Neuronal stem cell (in vitro differentiated cells): ENCODE measurements at places on chromosomes 16 and 17.

DNA sequence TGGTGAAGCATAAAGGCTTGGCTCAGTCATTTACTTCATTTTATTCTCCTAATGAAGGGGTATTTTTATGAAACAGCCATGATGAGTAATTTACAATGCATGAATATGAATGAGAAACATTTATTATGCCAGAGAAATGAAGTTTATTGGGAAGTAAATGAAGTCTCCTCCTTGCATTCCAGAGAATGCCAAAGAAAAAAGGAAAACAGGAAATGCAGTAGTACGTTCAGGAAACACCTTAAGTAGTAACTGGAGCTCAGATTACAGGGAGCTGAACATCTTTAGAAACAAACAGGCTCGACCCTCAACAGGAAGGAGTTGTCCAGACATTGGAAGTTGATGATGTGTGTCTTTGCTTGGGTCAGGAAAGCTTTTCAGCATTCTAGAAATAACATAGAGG lies 4.6 kb downstream of the KRT34 start:
- H3K4me3 ChIP-seq = no peak overlapping the region
- DNase-seq = no peak
- no peaks in the 10 kb centered on the region for H3K36me3 ChIP-seq
- H3K27ac ChIP-seq = no peak overlapping the region

DNA sequence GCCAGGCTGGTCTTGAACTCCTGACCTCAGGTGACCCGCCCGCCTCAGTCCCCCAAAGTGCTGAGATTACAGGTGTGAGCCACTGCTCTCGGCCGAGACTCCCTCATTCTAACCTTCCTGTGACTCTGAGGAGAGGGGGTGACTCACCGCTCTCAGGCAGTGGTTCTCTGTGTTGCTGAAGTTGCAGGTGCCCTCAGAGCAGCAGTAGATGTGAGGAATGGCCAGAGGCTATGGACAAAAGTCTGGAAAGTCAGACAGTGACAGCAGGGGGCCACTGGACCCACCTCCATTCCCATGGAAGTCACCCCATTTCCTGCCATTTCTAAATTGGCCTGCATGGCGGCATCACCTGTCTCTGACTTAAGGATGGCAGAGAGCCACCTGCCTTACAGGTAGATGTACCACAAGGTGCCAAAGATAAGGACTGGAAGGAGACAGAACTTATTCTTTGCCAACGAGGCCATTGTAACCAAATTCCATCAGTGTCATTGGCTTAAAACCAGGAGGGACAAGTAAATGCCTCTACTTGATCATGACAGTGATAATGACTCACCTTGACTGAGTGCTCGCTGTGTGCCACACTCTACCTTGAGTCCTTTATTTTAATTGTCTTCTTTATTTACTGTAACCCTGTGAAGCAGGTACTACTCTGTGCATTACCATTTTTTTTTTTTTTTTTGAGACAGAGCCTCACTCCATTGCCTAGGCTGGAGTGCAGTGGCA lies 15.3 kb upstream of the CNOT1 start:
- DNase-seq = no peak
- H3K4me3 ChIP-seq = no peak overlapping the region
- no peaks in the 10 kb centered on the region for H3K4me1 ChIP-seq
- H3K27me3 ChIP-seq = no peaks in the 10 kb centered on the region

DNA sequence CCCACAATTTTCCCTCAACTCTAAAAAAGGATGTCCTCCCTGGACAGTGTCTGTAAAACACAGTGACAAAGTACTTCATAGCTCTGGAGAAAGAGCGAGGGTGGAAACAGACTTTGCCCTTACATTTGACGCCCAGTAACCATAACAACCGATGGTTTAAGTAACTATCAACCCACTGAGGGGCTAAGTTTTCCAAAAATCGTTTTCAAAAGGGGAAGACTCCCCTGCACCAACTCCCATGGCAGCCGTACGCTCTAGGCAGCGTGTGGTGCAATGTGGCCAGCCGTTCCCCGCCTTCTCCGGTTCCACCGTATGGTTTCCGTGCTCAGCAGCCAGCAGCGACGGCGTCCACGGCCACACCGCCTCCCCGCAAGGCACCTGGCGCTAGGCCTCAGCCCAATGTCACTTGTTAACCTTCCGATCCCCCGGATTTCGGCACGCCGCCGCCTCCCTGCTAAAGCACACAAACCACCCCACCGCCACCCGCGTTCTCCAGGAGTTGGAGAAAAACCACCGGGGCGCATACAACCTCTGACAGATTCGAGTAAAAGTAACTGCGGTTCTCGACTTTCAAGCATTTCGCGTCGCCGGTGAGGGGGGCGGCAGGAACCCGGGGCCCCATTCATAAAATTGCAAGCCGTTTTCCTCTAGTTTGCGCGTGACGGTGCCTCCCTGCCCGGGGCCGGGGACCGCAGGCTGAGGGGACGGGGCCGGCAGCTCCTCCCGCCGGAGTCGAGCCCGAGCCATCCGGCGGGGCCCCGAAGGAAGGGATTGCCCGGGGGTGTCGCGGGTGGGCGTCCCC lies 661 bp downstream of the TEX2 start:
- H3K27ac ChIP-seq = no peak overlapping the region
- DNase-seq = no peak
- no peaks in the 10 kb centered on the region for H3K27me3 ChIP-seq
- H3K4me1 ChIP-seq = peaks cover 26% of the 10 kb centered on the region

DNA sequence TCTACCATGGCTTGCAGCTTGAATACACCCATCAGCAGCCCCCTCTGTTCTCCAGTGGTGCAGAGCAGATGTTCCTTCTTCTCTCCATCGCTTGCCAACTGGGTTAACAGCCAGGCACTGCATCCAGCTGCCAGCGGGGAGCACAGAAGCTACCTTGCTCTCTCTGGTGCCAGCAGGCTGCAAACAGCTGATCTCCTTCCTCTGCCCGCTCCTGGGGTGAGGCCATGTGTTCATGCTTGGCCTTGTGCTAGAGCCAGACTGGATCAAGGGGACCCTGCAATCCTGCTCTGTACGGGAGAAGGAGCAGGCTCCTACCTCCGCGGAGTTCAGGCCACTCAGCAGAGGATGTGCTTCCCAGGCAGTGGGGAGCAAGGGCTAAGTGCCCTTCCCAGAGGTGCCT lies 24.1 kb upstream of the ENGASE start:
- peaks cover 13% of the 10 kb centered on the region for H3K4me1 ChIP-seq
- H3K27me3 ChIP-seq = no peaks in the 10 kb centered on the region
- H3K4me3 ChIP-seq = peak overlapping the region; percentile 23
- H3K36me3 ChIP-seq = peaks cover 4% of the 10 kb centered on the region
- H3K27ac ChIP-seq = no peak overlapping the region

DNA sequence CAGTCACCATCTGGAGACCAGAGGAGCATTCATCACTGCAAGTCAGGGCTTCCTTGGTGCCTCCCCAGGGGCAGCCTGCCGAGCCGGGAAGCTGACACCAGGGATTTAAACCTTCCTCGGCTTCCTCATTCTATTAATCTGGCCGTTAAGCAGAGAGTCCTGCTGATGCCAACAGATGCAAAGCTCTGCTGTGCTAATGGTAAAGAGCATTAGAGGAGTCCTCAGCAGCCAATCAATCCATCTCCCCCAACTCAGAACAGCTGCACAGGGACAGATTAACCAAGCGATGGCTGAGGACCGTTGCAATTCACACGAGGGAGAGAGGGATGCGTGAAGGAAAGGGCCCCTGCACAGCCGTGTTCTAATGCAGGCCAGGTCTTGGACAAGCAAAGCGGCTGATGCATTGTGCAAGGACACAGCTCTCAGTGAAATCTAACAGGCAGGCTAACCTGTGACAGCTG lies 116.6 kb downstream of the XYLT1 start:
- no peaks in the 10 kb centered on the region for H3K36me3 ChIP-seq
- H3K4me1 ChIP-seq = peaks cover 20% of the 10 kb centered on the region
- DNase-seq = no peak
- no peak overlapping the region for H3K27ac ChIP-seq
- H3K4me3 ChIP-seq = no peak overlapping the region

GRCh38 chr16:49491771-49492761 lies 118.5 kb downstream of the C16orf78 start:
- H3K4me3 ChIP-seq = no peak overlapping the region
- peaks cover 3% of the 10 kb centered on the region for H3K36me3 ChIP-seq
- DNase-seq = peak; percentile 62
- peak overlapping the region; percentile 31 for H3K27ac ChIP-seq
- H3K27me3 ChIP-seq = no peaks in the 10 kb centered on the region
- H3K4me1 ChIP-seq = no peaks in the 10 kb centered on the region

GRCh38 chr17:57284984-57285646 lies 28.8 kb downstream of the MSI2 start:
- peaks cover 52% of the 10 kb centered on the region for H3K36me3 ChIP-seq
- peak overlapping the region; percentile 39 for H3K27ac ChIP-seq
- H3K27me3 ChIP-seq = no peaks in the 10 kb centered on the region
- H3K4me3 ChIP-seq = no peak overlapping the region

GRCh38 chr17:38455288-38455915 lies 27.1 kb downstream of the ARHGAP23 start:
- H3K4me1 ChIP-seq = peaks cover 70% of the 10 kb centered on the region
- no peak for DNase-seq
- H3K27ac ChIP-seq = peak overlapping the region; percentile 25
- H3K4me3 ChIP-seq = no peak overlapping the region
- no peaks in the 10 kb centered on the region for H3K27me3 ChIP-seq

DNA sequence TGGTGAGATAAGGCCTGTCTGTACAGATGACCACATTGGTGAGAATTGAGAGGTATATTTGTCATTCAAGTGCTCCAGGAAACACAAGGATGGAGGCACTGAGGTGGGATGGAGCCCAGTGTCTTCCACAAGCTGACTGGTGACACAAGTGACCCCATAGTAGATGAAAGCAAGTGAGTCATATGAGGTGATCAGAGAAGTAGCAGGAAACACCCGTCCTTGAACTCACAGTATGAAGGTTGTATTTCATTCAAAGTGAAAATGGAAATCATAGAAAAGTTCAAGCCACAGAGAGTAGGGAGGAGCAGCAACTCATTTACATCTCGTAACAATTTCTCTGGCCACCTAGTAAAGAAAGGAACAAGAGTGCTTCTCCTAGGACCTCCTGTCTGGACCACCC lies 609.8 kb downstream of the HS3ST4 start:
- no peaks in the 10 kb centered on the region for H3K27me3 ChIP-seq
- H3K4me3 ChIP-seq = no peak overlapping the region
- H3K4me1 ChIP-seq = no peaks in the 10 kb centered on the region
- no peak for DNase-seq

DNA sequence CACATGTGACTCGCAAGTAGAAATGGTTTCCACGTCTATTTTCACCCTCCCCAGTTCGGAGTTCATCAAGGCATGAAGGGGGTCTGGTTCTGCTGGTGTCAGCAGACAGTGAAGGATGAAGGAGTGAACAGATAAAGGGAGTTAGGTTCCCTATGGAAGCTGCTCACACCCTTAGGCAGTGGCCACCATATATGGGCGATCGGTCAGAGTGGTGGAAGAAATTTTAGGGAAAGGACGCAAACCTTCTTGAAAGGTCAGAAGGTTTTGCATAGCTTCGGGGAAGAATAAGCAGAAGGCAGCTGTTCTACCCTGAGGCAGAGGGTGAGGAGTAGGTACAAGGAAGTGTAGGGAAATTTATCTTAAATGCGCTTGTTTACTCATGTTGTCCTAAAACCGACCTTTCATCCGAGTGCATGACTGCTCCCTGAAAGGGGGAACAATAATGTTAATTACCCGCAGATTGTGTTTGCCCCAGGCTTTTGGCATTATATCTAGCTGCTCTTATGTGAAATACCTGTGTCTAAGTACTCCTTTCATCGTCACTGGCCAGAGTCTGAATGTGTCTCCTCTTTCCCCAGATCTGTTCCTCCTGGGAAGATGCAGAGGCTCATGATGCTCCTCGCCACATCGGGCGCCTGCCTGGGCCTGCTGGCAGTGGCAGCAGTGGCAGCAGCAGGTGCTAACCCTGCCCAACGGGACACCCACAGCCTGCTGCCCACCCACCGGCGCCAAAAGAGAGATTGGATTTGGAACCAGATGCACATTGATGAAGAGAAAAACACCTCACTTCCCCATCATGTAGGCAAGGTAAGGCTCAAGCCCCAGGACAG lies 12.5 kb downstream of the CDH5 start:
- no peak for DNase-seq
- H3K4me1 ChIP-seq = peaks cover 15% of the 10 kb centered on the region
- H3K4me3 ChIP-seq = no peak overlapping the region
- H3K27ac ChIP-seq = no peak overlapping the region

DNA sequence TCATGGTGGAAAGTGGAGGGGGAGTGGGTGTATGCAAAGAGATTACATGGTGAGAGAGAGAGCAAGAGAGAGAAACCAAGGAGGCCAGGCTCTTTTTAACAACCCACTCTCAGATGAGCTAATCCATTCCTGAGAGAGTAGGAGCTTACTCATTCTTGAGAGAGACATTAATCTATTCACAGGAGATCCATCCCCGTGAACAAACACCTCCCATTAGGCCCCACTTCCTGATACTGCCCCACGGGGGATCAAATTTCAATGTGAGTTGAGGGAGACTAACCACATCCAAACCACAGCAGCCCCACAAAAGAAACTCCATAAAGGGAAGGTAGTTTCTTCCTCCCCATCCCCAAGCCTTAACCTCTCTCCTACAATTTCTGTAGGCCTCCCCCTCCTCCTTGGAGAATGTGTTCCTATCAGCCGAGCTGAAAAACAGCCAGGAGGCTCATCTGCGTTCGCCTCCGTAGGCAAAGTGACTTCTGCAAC lies 450.0 kb downstream of the NPIPA7 start:
- H3K36me3 ChIP-seq = no peaks in the 10 kb centered on the region
- peak overlapping the region; percentile 55 for H3K27ac ChIP-seq
- H3K4me3 ChIP-seq = no peak overlapping the region
- DNase-seq = no peak
- no peaks in the 10 kb centered on the region for H3K27me3 ChIP-seq

- no peaks in the 10 kb centered on the region for H3K36me3 ChIP-seq
- no peak overlapping the region for H3K4me3 ChIP-seq
- DNase-seq = no peak
- no peak overlapping the region for H3K27ac ChIP-seq
Measured at GRCh38 chr16:80670170-80670865, 129.5 kb downstream of the DYNLRB2 start.

- no peaks in the 10 kb centered on the region for H3K27me3 ChIP-seq
- H3K36me3 ChIP-seq = peaks cover 20% of the 10 kb centered on the region
- no peaks in the 10 kb centered on the region for H3K4me1 ChIP-seq
Measured at GRCh38 chr16:74601126-74601871, 5.6 kb downstream of the GLG1 start.

DNA sequence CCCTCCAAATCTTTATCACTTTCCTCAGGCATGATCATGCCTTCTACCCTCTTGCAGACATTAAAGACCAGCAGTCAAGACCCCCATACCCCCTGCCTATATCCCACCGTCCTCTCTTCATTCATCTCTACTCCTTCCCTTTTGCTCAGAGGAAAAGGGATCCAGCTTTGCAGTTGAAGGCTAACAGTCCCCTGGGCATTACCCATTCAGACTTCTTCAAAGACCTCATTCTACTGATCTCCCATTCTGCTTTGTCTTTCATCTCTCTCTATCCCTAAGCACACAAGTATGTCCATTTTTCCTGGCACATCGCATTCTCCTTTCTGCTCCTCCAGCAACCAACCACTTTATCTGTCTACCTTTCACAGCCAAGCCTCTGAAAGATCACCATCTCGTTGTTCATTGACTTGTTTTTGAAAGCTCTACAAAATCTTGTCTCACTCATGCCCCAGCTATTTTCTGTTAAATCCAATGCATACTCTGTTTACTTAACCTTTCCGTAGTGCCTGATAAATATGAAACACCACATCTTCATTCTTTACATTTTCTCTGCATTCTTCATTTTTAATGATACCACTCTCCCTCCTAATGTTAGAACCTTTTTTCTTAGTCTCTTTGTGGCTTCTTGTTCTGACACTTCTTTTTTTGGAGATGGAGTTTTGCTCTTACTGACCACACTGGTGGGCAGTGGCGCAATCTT lies 14.1 kb upstream of the LCMT1 start:
- peaks cover under 1% of the 10 kb centered on the region for H3K4me1 ChIP-seq
- H3K27ac ChIP-seq = no peak overlapping the region
- H3K27me3 ChIP-seq = no peaks in the 10 kb centered on the region

GRCh38 chr17:4342535-4342934 lies 23.9 kb downstream of the UBE2G1 start:
- H3K36me3 ChIP-seq = peaks cover 1% of the 10 kb centered on the region
- H3K27me3 ChIP-seq = no peaks in the 10 kb centered on the region
- H3K4me3 ChIP-seq = no peak overlapping the region
- no peak for DNase-seq
